ENCODE measurements at places on chromosomes 13 and 19. TPM values are rescaled to one million over a fixed set of nuclear protein-coding genes. Genes with fewer than 3 reads are reported as not detected.

Gene RYR1
- not detected for total RNA-seq

Gene ZGLP1
- 5.3 TPM for total RNA-seq

Gene TSKS
- total RNA-seq, result not detected

Gene LILRA1
- total RNA-seq, result not detected

Gene NLRP12
- total RNA-seq, result 0.58 TPM

Gene LILRB2
- total RNA-seq, result not detected

Gene ACP7
- 0.49 TPM for total RNA-seq

Gene CGB5
- not detected for total RNA-seq

Gene SLC27A1
- 13.5 TPM for total RNA-seq

Gene ATP4A
- total RNA-seq, result not detected

Gene JAK3
- total RNA-seq, result 3.4 TPM

Gene KLK11
- not detected for total RNA-seq

Gene TEX101
- not detected for total RNA-seq

Gene APC2
- 0.23 TPM for total RNA-seq

Gene MAMSTR
- 0.84 TPM for total RNA-seq

Gene KCNC3
- 0.91 TPM for total RNA-seq

Gene HSD17B14
- 21.5 TPM for total RNA-seq

GRCh38 chr13:110089815-110090214 lies 217.1 kb downstream of the COL4A1 start:
- no peak for DNase-seq

GRCh38 chr13:70203661-70204229 lies 95.5 kb upstream of the KLHL1 start:
- DNase-seq, result peak; percentile 1

DNA sequence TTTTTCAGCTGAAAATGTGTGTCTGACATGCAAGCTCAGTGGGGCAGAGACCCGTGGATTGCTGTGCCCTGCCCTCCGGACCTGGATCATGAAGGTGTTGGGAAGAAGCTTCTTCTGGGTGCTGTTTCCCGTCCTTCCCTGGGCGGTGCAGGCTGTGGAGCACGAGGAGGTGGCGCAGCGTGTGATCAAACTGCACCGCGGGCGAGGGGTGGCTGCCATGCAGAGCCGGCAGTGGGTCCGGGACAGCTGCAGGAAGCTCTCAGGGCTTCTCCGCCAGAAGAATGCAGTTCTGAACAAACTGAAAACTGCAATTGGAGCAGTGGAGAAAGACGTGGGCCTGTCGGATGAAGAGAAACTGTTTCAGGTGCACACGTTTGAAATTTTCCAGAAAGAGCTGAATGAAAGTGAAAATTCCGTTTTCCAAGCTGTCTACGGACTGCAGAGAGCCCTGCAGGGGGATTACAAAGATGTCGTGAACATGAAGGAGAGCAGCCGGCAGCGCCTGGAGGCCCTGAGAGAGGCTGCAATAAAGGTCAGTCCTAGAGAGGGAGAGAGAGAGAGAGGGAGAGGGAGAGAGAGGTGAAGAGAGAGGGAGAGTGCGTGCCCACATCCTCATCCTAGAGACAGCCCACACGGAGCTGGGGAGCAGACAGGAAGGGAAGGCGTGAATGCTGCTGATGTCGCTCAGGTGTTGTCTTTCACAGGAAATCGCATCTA lies 5.1 kb upstream of the DCUN1D2 start:
- DNase-seq, result peak; percentile 24

- no peak for DNase-seq
Observed at GRCh38 chr13:111632906-111633305, 312.5 kb downstream of the TEX29 start.

DNA sequence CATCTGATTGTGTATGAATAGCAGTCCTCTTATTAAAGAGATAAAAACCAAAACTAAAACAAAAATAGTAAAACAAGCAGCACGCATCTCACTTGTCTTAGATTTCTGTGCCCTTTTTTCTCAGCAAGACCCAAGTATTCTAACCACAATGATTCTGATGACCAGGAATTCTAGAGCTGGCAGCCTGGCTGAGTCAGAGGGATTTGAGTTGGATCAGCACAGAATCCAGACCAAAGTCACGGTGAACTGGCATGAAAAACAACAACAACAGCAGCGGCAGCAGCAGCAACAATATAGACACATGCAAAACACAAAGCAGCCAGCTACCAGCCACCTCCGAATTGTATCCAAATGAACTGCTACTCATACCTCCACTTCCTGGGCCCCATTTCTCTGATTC lies 360.5 kb downstream of the KCNRG start:
- no peak for DNase-seq

- DNase-seq, result no peak
Observed at GRCh38 chr19:6813659-6814058, 41.2 kb downstream of the VAV1 start.

GRCh38 chr19:17627161-17627560 lies 61.0 kb downstream of the UNC13A start:
- DNase-seq, result no peak

DNA sequence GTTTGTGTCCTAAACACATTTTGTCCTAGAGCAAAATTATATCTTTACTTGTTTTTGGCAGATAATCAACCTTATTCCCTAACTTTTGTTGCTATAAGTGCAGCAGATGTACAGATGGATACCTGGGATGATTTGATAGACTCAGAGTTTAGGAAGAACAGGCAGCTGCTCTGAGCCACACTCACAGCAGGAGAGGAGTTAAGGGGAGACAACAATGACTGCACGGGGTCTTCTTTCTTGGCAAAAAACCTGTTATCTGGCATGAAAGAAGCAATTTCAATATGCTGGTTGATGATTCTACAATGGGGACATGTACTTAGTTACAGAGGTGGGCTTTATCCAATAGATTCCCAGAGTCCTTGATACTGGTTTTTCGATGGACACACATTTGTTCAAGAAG lies 258.9 kb upstream of the PCDH9 start:
- DNase-seq, result no peak

- no peak for DNase-seq
Observed at GRCh38 chr13:113607889-113608635, 23.5 kb downstream of the TFDP1 start.

GRCh38 chr19:30252214-30252613 lies 120.0 kb upstream of the ZNF536 start:
- DNase-seq, result no peak

DNA sequence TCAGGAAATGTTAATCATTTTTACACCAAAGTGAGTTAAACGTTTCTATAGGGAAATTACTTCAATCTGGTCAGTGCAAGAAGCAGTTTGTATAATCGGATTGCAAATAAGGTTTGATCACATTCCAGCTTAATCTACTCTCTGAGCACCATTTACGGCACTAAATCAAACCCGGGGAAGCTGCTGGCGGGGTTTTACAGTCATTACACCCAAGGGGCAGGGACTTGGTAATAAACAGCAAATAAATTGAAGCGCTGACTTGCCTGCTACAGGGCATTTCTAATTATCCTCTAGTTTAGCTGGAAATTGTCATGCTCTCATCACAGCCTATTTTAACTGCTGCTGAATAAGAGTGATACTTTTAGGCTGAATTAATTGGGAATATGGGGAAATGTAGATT lies 152.1 kb upstream of the SOX21 start:
- no peak for DNase-seq

DNA sequence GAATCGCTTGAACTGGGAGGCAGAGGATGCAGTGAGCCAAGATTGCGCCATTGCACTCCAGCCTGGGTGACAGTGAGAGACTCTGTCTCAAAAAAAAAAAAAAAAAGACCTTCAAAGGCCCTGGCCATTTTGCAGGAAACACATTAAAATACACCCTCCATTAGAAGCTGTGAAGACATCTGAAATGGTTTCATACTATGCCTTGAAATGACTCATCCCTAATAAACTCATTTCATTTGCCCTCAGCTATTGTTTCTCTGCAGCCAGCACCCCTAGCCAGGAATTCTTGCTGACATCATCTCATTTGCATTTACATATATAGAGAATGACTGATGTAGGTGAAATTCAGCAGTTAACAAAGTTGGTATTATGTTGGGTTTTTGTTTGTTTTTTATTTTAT lies 8.7 kb downstream of the EML2 start:
- peak; percentile 89 for DNase-seq

DNA sequence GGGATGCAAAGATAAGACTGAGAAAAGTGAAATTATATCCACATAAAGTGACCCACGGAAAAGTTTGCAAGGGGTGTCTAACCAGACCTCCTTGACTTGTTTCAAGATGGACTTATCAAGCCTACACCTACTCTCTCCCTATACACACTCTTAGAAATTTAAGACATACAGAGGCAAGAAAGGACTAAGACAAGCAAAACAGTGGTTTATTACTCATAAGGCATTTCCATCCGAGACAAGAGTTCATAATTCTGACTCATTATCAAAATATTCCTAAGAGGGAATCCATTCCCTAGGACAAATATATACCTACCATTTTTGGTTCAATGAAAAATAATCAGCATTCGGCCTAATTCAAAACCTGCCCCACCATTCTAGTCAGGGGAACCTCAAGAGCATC lies 232.6 kb upstream of the GPC6 start:
- no peak for DNase-seq

GRCh38 chr19:11345122-11345803 lies 805 bp downstream of the TMEM205 start:
- DNase-seq, result peak; percentile 21

- DNase-seq, result no peak
Observed at GRCh38 chr13:111516712-111517640, 196.5 kb downstream of the TEX29 start.

GRCh38 chr13:46164661-46165060 lies 17.3 kb downstream of the LCP1 start:
- DNase-seq, result no peak

DNA sequence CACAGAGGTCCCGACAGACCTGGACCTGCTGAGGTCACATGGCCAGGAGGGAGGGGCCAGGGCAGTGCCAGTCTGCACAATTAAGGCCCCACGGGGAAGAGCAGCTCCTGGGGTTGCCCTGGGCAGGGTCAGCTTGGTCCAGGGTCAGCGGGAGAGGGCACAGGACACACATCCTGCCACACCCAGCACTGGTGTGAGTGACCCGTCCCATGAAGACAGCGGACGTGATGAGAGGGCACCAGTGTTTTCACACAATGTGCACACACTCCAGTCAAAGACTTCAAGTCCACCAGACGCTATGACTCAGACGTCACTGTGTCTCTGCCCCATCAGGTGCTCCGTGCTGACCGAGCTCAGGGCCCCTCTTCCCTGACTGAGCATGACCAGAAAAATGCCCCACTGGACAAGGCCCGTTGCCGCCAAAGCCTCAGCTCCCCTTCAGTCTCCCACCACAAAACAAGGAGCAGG lies 4.2 kb downstream of the TMEM259 start:
- DNase-seq, result peak; percentile 51

- no peak for DNase-seq
Observed at GRCh38 chr13:29081036-29081435, 260.9 kb downstream of the MTUS2 start.

DNA sequence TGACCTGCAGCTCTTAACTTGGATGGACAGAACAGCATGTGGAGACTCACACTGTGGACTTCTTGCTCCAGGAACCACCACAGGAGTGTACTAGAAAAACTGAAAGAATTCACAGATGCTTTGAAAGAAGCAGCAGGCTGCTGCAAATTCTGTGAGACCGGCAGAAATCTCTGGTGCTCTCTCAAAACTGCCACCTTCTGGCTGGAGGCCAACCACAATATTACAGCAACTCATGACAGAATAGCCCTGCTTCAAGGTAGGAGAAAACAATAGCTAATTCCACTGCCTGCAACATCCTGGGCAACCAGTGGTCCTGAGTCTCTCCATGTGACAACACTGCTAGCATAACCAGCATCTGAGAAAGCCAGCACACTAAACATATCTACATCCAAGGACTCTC lies 26.9 kb downstream of the CDK8 start:
- peak; percentile 27 for DNase-seq

- no peak for DNase-seq
Observed at GRCh38 chr19:33580026-33580644, 41.6 kb upstream of the CHST8 start.

- DNase-seq, result no peak
Observed at GRCh38 chr19:30328096-30328495, 44.1 kb upstream of the ZNF536 start.

- no peak for DNase-seq
Observed at GRCh38 chr13:111115061-111115964, at the start of gene ARHGEF7. Gene ARHGEF7, plus strand, starts transcription at chr13:111115310. Its CDS starts 217 bp downstream, at chr13:111115527.

GRCh38 chr13:108786456-108787200 lies 157.2 kb downstream of the MYO16 start:
- DNase-seq, result no peak

GRCh38 chr13:74770361-74770760 lies 636.2 kb upstream of the KLF12 start:
- no peak for DNase-seq

DNA sequence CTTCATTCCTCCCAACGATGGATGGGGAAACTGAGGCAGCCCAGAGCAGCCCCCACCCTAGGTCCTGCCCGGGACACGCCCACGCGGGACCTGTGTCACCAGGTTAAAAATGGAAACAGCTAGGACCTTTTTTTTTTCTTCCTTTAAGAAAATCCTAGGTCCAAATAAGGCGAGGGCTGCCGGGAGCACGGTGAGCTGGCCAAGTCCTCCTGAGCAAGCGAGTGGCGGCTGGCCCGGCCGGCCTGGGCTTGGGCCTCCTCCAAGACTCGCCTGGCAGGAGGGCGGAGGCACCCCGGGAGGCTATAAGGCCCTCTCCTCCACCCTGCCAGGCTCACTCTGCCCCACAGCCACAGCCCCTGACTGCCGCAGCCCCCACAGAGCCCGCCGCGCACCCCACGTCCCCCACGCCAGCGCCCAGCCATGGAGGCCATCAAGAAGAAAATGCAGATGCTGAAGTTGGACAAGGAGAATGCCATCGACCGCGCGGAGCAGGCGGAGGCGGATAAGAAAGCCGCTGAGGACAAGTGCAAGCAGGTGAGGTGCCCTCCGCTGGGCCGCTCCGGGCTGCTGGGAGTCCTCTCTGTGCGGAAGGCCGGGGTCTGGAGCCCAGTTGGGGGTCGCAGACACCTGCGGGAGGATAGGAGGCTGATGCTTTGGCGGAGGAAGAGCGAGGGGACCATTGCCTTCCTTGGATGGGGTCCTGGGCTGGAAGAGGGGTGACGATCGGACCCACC lies 8.9 kb upstream of the TPM4 start:
- DNase-seq, result peak; percentile 50

- DNase-seq, result no peak
Observed at GRCh38 chr19:6216996-6217751, 62.6 kb downstream of the MLLT1 start.

GRCh38 chr19:3684054-3684816 lies 16.0 kb downstream of the PIP5K1C start:
- no peak for DNase-seq

DNA sequence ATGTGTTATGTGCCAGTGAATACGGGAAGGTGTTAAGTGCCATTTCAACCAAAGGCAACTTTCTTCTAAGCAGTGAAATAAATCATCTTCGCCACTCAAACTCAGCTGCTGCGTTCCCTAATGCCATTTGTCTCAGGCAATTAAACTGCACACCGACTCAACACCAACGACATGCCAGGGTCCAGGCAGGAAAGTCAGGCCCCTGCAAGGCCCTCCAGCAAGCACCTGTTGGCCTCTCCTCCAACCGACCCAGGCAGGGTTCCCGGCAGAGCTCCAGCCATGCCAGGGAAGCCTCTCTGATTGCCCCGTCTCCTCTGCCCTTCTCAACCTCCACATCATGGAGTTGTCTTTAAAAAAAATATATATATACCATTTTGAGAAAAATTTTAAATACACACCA lies 21.8 kb downstream of the SAFB2 start:
- DNase-seq, result no peak

- DNase-seq, result peak; percentile 71
Observed at GRCh38 chr19:6233056-6233826, 46.5 kb downstream of the MLLT1 start.

GRCh38 chr19:18669524-18669817 lies 14.0 kb upstream of the CRTC1 start:
- no peak for DNase-seq

Data from endothelial cell of umbilical vein (primary cell).